ENCODE measurements at places on chromosomes 11 and 22. TPM values are rescaled to one million over a fixed set of nuclear protein-coding genes. Genes with fewer than 3 reads are reported as not detected.
A peak's percentile ranks its signal among the peaks of the same experiment; 100 is the strongest.

DNA sequence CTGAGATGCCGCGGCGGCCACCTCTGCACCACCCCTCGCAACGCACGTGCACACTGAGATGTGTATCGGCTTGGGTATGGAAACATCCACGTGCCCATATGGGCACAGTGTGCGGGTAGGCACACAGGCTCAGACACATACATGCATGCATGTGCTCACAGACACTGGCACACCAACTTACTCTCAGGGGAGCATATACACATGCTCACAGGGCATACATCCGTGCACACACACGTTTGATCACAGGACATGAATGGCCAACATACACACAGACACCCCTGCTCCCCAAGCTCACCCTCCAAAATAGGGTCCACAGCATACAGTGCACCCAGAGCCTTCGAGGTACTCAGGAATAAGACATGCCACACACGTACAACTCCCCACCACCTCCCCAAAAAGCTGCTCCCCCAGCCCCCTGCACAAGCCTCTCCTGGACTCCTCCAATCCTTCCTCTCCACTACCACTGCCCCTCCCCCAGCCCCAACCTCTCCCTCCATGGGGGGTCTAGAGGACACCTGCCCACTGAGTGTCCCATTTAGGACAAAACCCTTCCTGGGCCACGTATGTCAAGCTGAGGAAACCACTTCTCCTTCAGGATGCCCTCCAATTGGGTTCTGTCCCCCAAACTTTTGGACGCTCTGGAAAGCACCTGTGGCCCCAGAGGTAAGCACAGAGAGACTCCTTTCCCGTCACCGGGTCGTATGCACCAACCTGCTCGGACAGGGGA, 53.1 kb downstream of the SLC22A12 start:
- no peaks in the 10 kb centered on the region for H3K36me3 ChIP-seq
- H3K27ac ChIP-seq: no peak overlapping the region
- no peaks in the 10 kb centered on the region for H3K4me1 ChIP-seq
- H3K27me3 ChIP-seq: peaks cover 48% of the 10 kb centered on the region
- DNase-seq: no peak

DNA sequence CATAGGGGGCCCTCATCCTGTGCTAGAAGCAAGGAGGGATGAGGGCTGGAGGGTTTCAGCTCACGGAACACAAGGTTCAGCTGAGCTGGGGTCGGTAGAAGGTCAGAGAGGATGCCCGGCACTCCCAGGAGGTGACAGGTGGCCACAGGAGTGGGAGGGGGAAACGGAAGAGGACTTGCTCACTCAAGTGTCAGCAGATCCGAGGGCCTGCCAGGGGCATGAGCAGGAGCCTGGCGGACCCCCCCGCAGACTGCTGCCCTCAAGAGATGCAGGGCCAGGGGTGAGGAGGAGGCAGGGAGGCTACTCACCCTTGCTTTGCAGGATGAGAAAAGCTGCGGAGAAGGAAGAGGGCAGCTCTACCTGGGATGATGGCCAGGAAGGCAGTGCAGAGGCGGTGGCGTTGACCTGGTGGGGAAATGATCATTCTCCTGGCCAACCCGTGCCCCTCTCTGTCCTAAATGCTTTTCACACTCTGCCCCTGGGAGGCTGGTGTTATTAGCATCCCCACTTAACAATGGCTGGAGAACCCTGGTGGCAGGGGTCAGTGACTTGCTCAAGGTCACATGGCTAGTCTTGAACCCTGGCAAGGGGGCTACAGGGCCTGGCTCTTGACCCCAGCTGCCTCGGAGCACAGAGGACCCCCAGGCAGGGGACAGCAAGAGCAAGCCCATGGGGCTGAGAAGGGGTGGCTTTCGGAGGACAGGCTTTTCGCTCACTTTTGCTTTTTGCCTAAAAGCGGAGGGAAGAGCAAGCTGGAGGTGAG, 30.1 kb upstream of the CSNK1E start:
- no peak for DNase-seq
- H3K4me3 ChIP-seq: no peak overlapping the region
- H3K36me3 ChIP-seq: no peaks in the 10 kb centered on the region
- H3K4me1 ChIP-seq: peaks cover 5% of the 10 kb centered on the region

The SYT9 gene
- total RNA-seq: 0.32 TPM

The ZNF202 gene
- 3.8 TPM for total RNA-seq

DNA sequence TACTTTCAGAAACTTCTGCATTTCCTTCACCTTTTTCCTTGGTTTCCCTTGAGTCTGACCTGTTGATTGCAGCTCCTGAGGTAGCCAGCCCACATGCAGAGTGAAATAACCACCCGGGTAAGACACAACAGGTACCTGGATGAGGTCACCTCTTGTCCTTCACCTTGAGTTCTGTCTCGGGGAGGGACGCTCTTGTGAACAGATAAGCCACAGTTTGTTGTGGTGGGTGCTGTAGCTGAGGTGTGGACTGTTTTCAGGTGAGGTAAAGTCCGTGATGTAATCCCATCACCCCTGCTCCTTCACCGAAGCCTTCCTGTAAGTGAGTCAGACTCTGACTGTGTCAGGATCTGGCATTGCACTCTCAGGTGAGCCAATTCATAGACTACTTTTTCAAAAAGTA, 183.1 kb downstream of the NAV2 start:
- no peaks in the 10 kb centered on the region for H3K36me3 ChIP-seq
- H3K4me1 ChIP-seq: peaks cover 3% of the 10 kb centered on the region
- H3K27ac ChIP-seq: no peak overlapping the region
- no peak overlapping the region for H3K4me3 ChIP-seq

GRCh38 chr11:130760515-130761125, 155.7 kb downstream of the SNX19 start:
- no peaks in the 10 kb centered on the region for H3K4me1 ChIP-seq
- no peak overlapping the region for H3K4me3 ChIP-seq
- DNase-seq: no peak
- H3K27me3 ChIP-seq: no peaks in the 10 kb centered on the region

The TCN2 gene
- 13.0 TPM for total RNA-seq

The MS4A4E gene
- 2.1 TPM for total RNA-seq

The PPP2R1B gene
- total RNA-seq: 9.2 TPM

DNA sequence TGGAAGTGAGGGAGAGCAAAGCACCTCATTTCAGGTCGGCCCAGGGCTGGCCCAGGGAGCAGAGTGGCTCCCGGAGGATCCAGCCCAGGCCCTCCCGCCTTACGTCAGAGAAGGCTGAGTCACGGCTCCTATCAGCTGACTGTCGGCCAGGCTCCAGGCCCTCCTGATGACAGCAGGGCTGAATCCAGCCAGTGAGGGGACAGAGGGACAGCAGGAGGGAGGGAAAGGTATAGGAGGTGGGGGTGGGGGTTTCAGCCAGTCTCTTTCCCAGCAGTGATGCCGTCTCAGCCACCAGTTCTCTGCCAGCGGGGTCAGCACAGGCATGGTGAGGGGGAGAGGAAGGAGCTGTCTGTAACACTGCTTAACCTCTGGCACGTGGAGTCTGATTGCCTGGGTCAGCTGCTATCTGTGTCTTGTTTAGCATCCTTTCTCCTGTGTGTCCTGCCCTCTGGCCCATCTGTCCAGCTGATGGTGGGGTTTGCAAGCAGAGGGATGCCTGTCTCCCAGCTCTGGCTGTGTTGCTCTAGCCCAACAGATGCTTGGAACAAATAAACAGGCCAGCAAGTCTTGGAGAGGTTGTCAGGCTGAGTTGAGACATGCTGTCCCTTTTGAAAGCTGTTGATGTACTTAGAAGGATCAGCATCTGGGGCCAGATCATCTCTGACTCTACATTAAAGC, 74.0 kb downstream of the ADAMTS15 start:
- no peaks in the 10 kb centered on the region for H3K36me3 ChIP-seq
- H3K4me1 ChIP-seq: peaks cover 50% of the 10 kb centered on the region
- peak overlapping the region; percentile 87 for H3K27ac ChIP-seq
- peak; percentile 91 for DNase-seq

The MS4A15 gene
- not detected for total RNA-seq

The BIRC3 gene
- 2.3 TPM for total RNA-seq

GRCh38 chr22:21448627-21449416, 18.4 kb upstream of the TMEM191C start:
- H3K27me3 ChIP-seq: no peaks in the 10 kb centered on the region
- H3K4me3 ChIP-seq: no peak overlapping the region
- H3K36me3 ChIP-seq: no peaks in the 10 kb centered on the region
- no peak overlapping the region for H3K27ac ChIP-seq
- no peak for DNase-seq

- peaks cover 16% of the 10 kb centered on the region for H3K4me1 ChIP-seq
- DNase-seq: no peak
- H3K36me3 ChIP-seq: no peaks in the 10 kb centered on the region
Measured at GRCh38 chr22:43017525-43018460, 2.8 kb upstream of the PACSIN2 start.

GRCh38 chr22:44682556-44683168, 19.3 kb upstream of the PRR5 start:
- H3K36me3 ChIP-seq: no peaks in the 10 kb centered on the region
- H3K4me3 ChIP-seq: no peak overlapping the region
- H3K27me3 ChIP-seq: peaks cover under 1% of the 10 kb centered on the region
- DNase-seq: no peak
- no peak overlapping the region for H3K27ac ChIP-seq

DNA sequence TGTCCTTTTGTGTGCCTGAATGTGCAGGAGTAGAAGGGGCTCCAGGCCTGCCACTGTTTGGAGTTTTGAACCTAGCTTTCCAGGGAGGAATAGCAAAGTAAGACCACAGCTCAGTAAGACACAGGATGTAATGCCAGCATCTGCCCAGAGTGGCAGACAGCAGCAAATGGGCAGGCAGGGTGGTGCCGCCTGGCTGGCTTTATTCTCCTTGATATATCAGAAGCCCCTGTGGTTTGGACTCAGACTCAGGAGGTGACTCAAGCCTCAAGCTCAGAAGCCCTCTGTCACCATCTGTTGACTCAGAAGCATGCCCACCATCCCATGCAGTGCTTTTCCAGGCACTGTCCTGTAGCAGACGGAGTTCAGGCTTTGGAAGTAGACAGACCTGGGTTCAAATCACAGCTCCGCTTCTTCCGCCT, 72.7 kb upstream of the TTC12 start:
- no peak overlapping the region for H3K27ac ChIP-seq
- H3K4me3 ChIP-seq: no peak overlapping the region
- DNase-seq: no peak
- H3K4me1 ChIP-seq: peaks cover 17% of the 10 kb centered on the region

The RFPL2 gene
- total RNA-seq: not detected

The EIF3D gene
- 85.8 TPM for total RNA-seq

DNA sequence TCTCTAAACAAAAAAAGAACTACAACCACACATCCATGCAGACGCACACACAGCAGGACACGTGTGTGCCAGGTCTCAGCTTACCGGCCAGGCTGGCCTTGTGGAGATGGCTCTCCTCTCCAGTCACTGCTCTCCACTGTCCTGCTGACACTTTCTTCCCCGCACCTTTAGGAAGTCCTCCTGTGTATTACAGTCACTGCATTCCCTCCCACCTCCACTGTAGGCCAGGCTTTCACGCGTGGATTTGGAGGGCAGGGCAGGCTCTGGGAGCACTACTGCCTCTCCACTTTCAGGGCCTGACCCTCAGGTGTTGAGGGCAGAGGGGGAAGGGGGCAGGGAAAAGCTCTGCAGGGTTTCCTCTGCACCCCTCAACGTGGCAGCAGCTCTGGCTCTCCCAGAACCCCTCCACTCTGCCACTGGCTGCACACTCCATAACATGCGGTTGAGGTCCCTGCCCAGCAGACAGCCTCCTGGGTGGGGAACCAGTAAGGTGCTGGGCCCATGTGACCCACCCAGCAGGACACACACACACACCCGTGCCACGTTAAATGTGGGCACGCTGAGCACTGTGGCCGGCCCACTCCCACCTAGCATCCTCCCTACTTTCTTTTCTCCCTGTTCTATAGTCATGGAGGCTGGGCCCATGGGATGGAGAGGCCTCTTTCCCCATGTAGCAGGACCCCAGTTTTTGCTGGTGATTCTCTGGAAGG, 107.0 kb upstream of the PITPNB start:
- DNase-seq: no peak
- H3K4me1 ChIP-seq: peaks cover 43% of the 10 kb centered on the region
- no peaks in the 10 kb centered on the region for H3K36me3 ChIP-seq

DNA sequence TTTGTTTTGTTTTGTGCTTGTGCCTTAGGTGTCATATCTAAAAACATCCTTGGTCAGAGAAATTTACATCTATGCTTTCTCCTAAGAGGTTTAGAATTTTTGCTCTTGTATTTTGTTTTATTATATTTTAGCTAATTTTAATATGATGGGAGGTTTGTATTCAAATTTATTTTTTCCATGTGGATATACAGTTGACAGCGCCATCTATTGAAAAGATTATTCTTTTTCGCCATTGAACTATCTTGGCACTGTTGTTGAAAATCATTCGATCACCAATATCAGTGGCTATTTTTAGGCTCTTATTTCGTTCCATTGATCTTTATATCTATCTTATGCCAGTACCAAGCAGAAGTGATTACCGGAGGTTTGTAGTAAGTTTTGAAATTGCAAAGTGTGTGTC, 510.3 kb downstream of the BRD1 start:
- no peak for DNase-seq
- H3K4me1 ChIP-seq: no peaks in the 10 kb centered on the region
- H3K27ac ChIP-seq: no peak overlapping the region
- H3K36me3 ChIP-seq: no peaks in the 10 kb centered on the region
- no peak overlapping the region for H3K4me3 ChIP-seq
- peaks cover 43% of the 10 kb centered on the region for H3K27me3 ChIP-seq

The NDUFA6 gene
- 344 TPM for total RNA-seq

DNA sequence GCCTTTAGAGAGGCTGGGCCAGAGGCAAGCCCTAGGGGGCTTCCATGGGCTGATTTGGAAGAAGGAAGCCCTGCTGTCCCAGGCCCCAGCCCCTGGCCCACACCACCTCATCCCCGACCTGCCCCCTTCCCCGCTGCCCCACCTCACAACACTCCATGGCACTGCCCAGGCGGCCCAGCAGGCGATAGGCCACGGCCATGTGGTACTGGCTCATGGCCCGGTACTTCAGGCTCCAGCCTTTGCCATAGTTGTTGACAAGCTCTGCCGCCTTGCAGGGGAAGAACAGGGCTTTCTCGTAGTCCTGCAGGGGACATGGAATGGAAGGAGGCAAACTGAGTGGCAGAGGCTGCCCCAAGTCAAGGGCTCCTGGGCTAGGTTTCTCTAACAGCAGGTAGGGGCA, 6.4 kb downstream of the RAPSN start:
- DNase-seq: peak; percentile 68
- no peaks in the 10 kb centered on the region for H3K36me3 ChIP-seq
- no peaks in the 10 kb centered on the region for H3K27me3 ChIP-seq
- no peak overlapping the region for H3K27ac ChIP-seq

The PPP6R3 gene
- 78.4 TPM for total RNA-seq

The TEX54 gene
- not detected for total RNA-seq

- H3K36me3 ChIP-seq: no peaks in the 10 kb centered on the region
- no peak overlapping the region for H3K4me3 ChIP-seq
- H3K4me1 ChIP-seq: no peaks in the 10 kb centered on the region
- DNase-seq: no peak
Measured at GRCh38 chr11:24267014-24267413, 229.8 kb upstream of the LUZP2 start.

DNA sequence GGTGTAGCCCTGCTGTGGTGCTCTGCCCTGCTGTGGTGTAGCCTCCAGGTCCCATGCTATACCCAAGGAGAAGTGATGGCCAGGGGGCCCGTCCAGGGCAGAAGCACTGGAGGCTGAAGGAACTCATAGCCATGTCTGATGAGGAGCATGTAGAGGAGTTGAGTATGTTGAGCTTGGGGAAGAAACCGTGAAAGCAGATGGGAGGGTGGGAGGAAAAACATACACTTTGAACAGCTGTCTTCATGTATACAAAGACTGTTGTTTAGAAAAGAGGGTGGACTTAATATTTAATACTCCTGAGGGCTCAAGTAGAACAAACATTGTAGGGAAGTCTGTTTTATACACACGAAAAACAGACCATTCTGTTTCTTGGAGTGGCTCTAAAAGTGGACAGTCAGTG, 26.6 kb upstream of the TTC12 start:
- no peaks in the 10 kb centered on the region for H3K4me1 ChIP-seq
- H3K27me3 ChIP-seq: no peaks in the 10 kb centered on the region
- H3K4me3 ChIP-seq: no peak overlapping the region
- H3K27ac ChIP-seq: no peak overlapping the region

The PKP3 gene
- total RNA-seq: 0.85 TPM

The ZP1 gene
- total RNA-seq: 0.16 TPM

All from heart right ventricle (tissue), 16 donors.